Activated CD8-positive, alpha-beta memory T cell treated with anti-CD3 and anti-CD28 coated beads for 4 hours (primary cell): ENCODE measurements at places on chromosomes 2 and 18.

GRCh38 chr2:157173740-157174184 lies 83.7 kb upstream of the GALNT5 start:
- no peak for DNase-seq

- no peak for DNase-seq
Observed at GRCh38 chr2:159562248-159562647, 54.1 kb downstream of the BAZ2B start.

DNA sequence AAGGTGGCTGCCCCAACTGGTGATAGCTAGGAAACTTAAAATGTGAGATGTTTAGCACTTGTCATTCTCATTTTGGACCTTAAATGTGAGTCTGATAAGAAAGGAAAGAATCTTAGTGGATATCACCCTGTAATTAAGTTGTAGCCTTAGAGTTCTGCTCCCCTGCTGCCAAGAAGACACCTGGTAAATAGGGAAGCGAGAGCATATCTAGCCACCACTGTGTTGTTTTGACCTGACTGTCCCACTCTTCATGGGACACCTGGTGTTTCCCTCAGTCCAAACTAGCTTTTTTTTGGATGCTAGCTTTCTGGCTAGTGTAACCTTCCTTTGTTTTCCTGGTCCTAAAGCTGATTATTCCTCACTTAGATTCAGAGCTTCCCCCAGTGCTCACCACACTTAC lies 357.6 kb downstream of the RAD51AP2 start:
- no peak for DNase-seq

DNA sequence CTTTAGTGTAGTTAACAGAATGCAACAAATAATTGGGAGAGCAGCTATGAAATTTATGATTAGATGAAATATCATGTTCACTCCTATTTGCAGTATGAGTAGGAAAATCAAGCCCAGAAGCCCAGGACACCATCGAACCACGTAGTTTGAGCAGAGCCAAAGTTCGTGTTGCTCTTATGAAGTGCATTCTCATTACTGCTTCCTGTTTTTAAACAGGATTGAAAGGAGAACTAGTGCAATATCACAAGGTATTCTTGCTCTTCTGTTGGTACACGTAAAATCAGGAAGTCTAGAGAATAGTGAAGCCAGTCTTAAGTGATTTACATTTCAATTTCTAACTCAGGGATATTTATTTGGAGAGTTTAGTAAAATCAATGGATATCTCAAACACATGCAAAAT lies 21.1 kb downstream of the ARHGAP15 start:
- no peak for DNase-seq

DNA sequence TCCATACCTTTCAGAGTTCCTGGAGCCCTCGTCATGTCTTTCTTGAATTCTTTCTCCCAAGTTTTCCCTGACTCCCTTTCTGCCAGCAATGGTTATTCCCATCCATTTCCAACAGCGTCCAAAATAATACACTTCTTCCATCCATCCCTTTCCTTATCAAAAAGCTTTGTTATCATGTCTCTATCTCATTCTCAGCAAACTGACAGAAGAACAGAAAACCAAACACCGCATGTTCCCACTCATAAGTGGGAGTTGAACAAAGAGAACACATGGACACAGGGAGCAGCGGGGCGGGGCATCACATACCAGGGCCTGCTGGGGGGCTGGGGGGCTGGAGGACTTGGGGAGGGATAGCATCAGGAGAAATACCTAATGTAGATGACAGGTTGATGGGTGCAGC lies 86.7 kb downstream of the DDX1 start:
- DNase-seq = no peak

GRCh38 chr2:205885492-205886099 lies 200.4 kb downstream of the INO80D start:
- DNase-seq = no peak

DNA sequence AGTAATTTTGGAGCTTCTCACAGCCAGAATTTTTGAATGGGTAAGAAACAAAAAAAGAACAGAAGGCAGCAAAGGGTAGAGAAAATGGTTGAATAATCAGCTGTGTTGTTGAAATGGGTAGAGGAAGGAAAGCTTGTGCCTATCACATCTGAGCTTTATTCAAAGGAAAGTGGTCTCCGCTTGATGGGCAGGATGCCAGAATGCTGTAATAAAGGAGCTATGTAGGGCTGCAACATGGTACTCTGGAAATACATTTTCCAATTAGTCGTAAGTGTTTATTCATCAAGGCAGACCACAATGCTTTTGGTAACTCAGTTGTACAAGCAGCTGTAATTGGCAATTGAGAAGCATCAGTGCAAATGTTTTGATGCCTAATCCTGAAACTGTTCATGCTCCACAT lies 196.9 kb downstream of the ICOS start:
- no peak for DNase-seq

DNA sequence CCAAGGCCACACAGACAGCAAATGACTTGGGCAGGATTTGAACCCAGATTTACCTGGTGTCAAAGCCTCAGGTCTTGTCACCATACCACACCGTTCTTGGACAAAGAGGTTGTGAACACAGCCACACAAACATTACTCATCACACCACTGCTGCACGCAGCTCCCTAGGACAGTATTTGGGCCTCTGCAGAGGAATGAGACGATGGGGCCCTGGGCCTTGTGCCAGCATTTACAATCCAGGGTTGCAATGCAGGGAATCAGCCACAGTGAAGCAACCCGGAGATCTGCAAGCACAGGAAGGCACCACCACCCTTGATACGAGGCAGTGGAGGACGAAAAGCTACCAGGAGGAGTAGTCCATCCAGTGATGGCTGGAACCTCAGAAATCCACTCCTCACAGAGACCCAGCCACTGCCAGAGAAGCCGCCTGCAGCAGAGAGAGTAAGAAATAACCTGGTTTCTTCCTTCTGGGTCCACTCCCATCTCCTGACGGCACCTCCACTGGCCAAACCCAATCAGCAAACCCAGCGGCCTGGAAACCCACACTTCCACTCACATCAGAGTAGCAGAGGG lies 3.7 kb upstream of the MTCL1 start:
- DNase-seq = no peak
